Activated naive CD8-positive, alpha-beta T cell treated with anti-CD3 and anti-CD28 coated beads, Interleukin-2, amount 50 U/mL, for 16 hours (primary cell): ENCODE measurements at places on chromosomes 2 and 18.

DNA sequence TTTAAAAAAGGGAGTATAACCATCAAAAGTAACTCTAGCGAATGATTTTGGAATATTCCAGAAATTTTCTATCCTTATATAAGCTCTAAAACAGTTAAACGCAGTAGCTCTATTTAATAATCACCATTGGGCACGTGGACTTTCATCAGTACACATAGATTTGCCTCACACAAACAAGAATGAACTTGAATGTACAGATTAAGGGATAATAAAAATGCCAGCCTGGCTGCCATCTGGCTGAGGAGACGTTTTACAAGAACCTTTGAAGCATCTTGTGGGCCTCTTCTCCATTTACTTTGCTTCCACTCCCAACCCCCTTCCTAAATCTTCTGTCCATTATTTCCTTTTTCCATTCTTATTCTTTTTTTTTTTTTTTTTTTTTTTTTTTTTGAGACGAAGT, 47.2 kb downstream of the AGAP1 start:
- no peak for DNase-seq

GRCh38 chr2:84631047-84631446, 114.7 kb downstream of the DNAH6 start:
- DNase-seq, result no peak

DNA sequence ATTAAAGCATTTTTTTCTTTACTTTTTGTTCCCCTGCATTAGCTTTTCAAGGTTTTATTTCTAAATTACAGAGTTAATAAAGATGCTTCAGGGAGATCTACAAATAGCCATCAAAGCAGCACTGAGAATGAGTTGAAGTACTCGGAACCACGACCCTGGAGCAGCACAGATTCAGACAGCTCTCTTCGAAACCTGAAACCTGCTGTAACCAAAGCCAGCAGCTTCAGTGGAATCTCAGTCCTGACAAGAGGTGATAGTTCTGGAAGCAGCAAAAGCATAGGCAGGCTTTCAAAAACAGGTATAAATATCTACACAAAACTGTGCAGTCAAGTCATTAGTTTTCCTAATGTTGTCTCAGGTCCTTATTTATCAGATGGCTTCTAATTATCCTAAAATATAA, 102.8 kb upstream of the UBXN4 start:
- no peak for DNase-seq

DNA sequence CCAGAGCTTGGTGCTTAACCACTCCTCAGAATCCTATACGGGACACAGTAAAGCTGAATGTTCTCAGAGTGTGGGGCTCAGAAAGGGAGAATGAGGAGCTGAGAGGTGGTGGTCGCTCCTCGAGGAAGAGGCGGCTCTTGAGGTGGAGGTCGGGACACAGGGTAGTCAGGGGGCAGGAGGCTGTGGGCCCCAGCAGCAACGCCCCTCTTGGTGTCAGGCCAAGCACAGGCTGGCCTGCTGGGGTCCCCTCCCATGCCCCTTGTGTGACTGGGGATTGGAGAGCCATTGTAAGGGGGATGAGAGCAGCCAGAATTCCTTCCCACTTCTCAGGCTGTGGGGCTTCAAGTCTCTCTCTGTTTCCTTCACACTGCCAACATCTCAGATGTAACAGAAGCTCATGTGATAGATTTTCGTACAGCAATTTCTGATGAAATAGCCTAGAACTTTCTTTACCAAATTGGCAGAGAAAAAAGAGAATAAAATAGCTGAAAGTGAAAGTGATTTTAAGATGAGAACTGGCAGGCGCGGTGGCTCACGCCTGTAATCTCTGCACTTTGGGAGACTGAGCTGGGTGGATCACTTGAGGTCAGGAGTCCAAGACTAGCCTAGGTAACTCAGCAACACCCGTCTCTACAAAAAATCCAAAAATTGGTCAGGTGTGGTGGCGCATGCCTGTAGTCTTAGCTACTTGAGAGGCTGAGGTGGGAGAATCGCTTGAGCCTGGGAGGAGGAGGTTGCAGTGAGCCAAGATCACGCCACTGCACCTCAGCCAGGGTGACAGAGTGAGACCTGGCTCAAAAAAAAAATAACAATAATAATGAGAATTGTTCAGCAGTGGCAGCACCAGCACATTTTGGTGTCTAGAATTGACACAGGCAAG, 61.1 kb upstream of the RPL31 start:
- no peak for DNase-seq

DNA sequence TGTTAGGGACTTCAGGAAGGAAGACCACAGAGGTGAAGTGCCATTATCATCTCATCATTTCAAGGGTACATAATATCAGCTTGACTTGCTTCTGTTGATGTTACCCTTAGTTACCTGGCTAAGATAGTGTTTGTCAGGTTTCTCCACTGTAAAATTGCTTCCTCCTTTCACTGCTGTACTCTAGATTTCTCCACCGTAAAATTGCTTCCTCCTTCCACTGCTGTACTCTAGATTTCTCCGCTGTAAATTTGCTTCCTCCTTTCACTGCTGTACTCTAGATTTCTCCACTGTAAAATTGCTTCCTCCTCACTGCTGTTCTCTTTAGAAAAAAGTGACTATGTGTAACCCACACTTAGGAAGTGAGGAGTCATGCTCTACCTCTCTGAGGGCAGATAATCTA, 1460.3 kb downstream of the SUCLG1 start:
- DNase-seq, result no peak

DNA sequence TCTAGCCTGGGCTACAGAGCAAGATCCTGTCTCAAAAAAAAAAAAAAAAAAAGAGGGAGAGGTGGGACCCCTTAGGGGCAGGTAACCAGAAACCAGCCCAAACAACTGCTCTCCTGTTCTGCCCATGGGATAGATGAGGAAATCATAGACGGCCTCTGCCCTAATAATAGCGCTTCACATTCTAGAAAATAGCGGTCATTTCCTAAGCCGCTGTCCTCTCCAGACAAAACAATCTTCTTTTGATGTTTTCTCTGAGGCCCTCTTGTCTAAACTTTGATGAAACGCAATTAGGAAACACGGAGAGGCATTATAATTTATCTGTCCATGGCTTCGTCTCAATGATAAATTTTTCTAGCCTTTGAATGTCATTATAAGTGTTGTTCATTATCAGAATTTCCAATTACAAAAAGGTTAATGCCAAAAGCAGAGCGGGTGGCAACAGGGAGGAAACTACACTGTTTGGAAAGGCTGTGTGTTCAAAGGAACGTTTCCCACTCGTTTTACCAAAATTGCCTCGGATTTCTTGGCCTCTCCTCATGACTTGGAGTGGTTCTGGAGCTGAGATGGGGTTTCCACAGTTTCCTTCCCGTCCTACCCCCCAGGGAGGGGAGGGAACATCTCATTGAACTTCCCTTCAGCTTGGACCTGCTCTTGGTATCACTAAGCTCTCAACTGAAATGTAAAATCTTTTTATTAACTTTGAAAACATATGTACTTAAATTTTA, 151.6 kb upstream of the ZNF236 start:
- no peak for DNase-seq

- no peak for DNase-seq
Measured at GRCh38 chr2:100240386-100240785, 81.9 kb downstream of the LONRF2 start.

DNA sequence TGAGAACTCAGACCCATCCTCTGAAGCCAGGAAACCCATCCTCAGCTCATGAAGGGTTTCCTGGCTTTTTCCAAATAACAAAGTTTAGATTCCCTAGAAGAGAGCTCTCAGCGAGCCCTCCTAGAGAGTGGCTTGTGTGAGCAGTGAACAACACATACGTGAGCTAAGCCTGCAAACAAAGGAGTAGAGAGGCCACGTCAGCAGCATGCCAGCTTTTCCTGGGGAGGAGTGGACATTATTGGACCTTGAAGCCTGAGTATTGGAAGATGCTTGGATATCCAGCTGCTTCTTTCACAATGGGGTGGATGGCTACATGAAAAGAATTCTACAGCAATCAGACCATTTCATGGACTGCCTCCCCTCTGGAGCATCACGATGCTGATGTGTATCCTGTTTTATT, 21.1 kb downstream of the KIF5C start:
- no peak for DNase-seq

DNA sequence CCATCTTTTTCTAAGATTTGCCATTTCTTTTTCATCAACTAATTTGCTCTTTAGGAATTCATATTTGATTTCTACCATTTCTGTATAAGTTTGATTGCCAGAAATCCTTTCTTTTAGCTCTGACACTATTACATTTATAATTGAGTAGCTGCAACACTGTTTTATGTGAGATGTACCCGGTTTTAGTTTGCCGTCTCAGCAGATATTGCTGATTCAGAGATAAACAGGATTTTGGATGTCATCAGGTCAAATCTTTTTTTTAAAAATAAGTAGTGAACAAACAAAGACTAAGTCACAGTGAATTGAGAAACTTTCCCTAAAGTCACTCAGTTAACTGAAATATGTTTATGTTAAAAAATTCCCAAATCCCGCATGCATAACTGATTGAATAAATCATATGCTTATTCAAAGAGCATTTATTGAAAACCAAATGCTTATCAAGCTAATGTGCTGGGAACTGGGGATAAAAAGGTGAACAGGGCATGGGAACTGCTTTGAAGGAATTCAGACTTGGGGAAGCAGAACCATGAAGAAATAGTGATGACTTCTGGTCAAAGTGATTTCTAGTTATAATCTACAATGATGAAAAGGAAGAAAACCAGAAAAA, 19.5 kb upstream of the CCDC102B start:
- no peak for DNase-seq

DNA sequence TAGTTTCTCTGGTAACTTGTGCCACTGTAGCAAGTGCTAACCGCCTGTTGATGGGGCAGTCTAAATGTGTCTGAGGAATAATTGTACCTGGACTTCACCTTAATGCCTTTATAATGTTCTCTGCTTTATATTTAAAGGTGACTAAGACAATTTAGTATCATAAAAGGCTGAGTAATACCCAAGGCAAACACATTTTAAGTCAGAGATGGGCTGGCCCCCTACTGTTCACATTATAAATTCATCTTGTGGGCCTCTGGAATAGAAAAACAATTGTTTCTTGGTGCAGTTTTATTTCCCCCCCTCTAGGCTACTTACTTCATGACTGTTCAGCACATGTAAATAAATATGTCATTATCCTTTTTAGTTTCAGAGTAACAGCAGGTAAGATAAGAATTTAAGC, 559.3 kb upstream of the PIK3C3 start:
- no peak for DNase-seq

- no peak for DNase-seq
Measured at GRCh38 chr2:221465776-221466175, 106.3 kb downstream of the EPHA4 start.

DNA sequence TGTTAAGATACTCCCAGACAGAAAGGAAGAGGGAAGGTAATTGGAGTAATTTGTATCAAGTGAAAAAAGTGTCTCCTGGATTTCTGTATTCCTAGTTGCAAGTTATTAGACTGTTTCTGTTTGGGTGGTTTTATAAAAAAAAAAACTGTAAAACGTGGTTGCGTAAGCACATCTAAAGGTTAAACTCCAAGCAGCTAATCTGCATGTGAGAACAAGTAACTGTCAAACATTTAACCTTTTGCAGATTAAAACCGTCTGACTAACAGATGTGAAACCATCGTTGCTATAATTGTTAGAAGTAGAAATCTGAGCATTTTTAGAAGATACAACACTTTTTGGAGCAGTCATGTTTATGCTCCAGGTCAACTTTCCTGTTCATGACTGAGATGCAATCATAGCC, 72.3 kb downstream of the AFF3 start:
- DNase-seq, result no peak

- no peak for DNase-seq
Measured at GRCh38 chr2:66853585-66853984, 418.7 kb downstream of the MEIS1 start.

- no peak for DNase-seq
Measured at GRCh38 chr2:98975611-98976010, 39.6 kb upstream of the CRACDL start.

DNA sequence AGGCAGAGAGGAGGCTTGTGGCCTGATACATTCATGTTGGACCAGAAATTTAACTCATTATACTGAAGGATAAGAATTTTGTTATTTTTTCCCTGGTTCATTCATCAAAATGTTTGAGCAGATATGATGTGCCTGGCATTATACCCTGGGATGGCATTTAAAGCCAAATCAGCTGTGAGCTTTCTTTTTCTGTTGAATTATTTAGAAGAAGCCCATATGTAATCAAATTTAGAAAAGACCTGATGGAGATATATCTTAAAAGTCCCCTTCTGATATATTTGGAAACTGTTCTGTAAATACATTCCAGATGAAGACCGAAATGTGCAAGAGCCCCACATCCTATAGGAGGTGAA, 743.1 kb upstream of the HS6ST1 start:
- DNase-seq, result no peak

DNA sequence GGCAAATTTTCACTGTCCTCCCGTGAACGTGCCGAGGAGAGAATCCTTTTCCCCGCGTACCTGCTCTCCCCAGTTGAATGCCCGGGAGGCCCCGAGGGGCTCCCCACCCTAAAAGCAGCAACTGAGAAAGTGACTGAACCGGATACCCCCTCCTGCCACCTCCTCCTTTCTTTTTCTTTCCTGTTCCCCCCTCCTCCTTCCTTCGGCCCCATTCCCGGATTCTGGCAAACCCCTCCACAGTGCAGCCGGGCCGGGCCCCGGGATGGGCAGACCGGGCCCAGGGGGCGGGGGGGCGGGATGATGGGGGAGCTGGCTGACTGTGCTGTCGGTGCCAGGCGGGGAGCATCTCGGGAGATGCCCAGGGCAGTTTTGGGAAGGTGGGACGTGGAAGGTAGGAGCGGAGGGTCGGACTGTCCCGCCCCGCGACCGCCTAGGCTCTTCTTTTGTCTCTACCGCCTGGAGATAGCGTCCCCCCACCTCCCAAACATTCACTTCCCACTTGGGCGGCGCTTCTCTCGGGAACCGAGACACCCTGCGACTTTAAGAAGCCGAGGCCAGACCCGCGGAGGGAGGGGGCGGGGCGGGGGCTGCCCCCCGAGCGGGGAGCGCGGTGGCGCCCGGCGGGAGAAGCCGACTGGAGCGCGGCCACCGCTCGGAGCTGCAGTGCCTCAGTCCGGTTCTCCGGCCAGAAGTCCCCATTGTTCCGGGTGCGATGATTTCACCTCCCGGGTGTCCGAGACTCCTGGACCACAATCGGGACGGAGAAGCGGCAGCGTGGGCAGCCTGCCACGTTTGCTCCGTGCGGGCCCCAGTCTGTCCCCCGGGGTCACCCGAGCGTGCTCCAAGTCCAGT, 8.2 kb downstream of the DLX2 start:
- no peak for DNase-seq

GRCh38 chr2:138596403-138596802, 94.8 kb downstream of the SPOPL start:
- DNase-seq, result no peak

GRCh38 chr2:144230033-144230432, 289.9 kb downstream of the ZEB2 start:
- no peak for DNase-seq

DNA sequence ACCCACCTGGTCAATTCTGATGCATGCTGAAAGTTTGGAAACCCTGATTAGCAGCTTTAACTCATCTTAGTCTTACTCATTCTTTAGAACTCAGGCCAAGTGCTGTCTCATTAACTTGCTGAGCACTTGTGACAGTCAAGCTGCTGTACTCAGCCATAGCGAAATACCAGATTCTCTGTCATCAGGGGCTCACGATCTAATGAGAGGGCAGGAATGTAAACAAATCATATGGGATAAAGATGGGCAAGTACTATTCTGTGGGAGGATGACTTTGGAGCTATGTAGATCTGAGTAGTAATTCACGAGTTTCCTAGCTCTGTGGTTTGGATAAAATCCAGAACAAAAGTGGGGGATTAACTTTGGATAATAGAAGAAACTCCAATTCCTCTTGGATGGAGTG, 376.6 kb downstream of the HRH4 start:
- no peak for DNase-seq
